Activated CD4-positive, alpha-beta T cell treated with anti-CD3 and anti-CD28 coated beads, Interleukin-2, amount 50 U/mL, for 48 hours (primary cell): ENCODE measurements at places on chromosomes 11 and 22.

GRCh38 chr22:42608823-42609361 is 5.8 kb downstream of the POLDIP3 start:
- DNase-seq, result no peak

GRCh38 chr11:2698386-2699184 is 1.2 kb downstream of the KCNQ1OT1 start:
- no peak for DNase-seq

GRCh38 chr11:36041988-36042611 is 98.2 kb downstream of the LDLRAD3 start:
- DNase-seq, result no peak

GRCh38 chr11:34916843-34917770 is 689 bp downstream of the PDHX start:
- DNase-seq, result no peak

DNA sequence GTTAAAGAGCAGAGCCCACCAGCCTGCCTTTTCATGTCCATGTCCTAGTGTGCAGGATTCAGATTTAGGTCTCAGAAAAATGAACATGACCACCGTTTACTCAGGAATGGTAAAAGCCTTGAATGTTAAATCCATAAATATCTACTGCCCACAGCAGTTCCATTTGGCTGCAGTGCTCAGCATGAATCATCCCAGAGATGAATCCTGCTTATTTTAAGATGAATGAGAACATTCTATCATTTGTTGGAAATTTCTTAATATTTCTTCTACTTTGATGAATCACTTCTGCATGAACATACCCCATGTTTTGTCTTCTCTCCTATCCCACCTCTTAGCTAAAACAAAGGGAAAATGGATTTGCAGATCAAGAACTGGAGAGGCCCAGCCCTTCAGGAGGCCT is 47.5 kb upstream of the AQP11 start:
- no peak for DNase-seq

DNA sequence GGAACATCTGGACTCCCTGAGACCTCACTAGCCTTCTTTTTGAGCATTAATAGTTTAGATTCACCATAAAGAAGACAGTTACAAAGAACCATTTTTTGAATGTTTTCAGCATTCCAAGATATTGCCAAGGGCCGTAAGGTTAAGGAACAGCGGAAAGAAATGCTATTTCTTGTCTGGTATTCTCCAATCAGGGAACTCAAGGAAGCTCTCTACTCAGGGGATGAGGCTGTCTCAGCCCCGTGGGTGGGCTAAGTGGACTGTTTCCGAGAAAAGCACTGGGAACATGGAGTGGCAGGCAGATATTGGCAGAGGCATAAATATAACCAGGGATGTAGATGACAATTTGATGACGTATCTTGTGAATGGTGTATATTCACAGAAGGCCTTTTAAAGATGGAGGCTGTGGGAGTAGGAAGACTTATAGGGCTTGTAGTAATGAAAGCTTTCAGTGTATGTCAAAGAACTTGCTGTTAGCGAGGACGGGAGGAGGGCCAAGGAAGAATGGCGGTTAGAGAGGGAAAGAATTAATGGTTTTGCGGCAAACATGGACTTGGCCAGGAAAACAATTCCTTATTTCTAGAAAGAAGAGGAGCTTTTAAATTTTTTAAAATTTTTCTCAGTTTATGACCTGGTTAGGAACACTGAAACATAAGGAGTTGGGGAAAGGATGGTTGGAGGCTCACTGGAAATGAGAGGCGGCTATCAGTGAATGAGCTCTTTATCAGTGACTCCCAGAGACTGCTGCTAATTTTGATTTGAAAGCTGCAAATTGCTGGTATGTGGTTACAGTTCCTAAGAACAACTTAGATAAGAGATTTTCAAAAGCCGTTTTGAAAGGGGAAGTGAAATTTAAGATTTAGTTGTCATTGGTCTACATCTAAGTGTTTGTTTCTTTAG is 64.6 kb downstream of the ST3GAL4 start:
- no peak for DNase-seq
